ENCODE measurements at places on chromosomes 7 and 10. TPM values are rescaled to one million over a fixed set of nuclear protein-coding genes. Genes with fewer than 3 reads are reported as not detected.

HYAL4 gene
- not detected for total RNA-seq

OR9A2 gene
- 1.2 TPM for total RNA-seq

SERPINE1 gene
- 5.5 TPM for total RNA-seq

TAC1 gene
- total RNA-seq = 7.9 TPM

ZP3 gene
- total RNA-seq = 0.39 TPM

SLK gene
- total RNA-seq = 70.3 TPM

TCERG1L gene
- 5.4 TPM for total RNA-seq

SLC16A9 gene
- 38.5 TPM for total RNA-seq

CAV1 gene
- total RNA-seq = 301 TPM

KCND2 gene
- 1.4 TPM for total RNA-seq

MEST gene
- 27.3 TPM for total RNA-seq

NME8 gene
- not detected for total RNA-seq

ADK gene
- 84.7 TPM for total RNA-seq

TAS2R4 gene
- total RNA-seq = 6.3 TPM

GSTO1 gene
- total RNA-seq = 93.7 TPM

ATRNL1 gene
- 4.0 TPM for total RNA-seq

SPACDR gene
- total RNA-seq = 2.0 TPM

ZNF679 gene
- total RNA-seq = not detected

UNCX gene
- total RNA-seq = not detected

DMTF1 gene
- 125 TPM for total RNA-seq

RNF148 gene
- 7.9 TPM for total RNA-seq

GIMAP8 gene
- 34.5 TPM for total RNA-seq

VWDE gene
- total RNA-seq = 15.1 TPM

LAMB1 gene
- total RNA-seq = 103 TPM

NPFFR1 gene
- total RNA-seq = 0.05 TPM

GNAT3 gene
- total RNA-seq = not detected

TRPV5 gene
- total RNA-seq = not detected

LRCH4 gene
- total RNA-seq = 55.0 TPM
